Pons (tissue), 1 donor: ENCODE measurements at places on chromosomes 12 and 14.

DNA sequence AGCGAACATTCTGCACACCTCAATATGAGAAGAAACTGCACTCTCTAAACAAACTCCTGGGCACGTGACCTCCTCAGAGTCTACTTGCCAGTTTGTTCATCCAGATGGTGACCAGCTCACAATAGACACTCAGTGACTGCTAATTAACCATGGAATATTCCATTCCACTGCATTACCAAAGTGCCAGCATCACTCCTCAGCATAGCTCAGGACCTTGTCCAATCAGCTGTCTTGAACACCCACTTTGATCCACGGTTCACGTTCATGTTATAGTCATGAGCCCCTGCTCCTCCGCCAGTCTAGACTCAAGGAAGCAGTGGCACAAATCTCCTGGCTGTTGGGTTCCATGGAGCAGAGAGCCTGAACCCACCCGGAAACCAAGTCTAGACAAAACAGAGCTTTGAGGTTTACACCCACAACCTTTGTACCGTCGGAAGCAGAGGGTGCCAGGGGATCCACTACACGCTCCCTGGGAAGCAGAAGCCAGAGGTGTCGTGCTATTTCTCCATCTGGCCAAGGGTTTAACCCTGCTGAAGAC is 285.3 kb downstream of the ZFP36L1 start:
- peak; percentile 50 for DNase-seq

DNA sequence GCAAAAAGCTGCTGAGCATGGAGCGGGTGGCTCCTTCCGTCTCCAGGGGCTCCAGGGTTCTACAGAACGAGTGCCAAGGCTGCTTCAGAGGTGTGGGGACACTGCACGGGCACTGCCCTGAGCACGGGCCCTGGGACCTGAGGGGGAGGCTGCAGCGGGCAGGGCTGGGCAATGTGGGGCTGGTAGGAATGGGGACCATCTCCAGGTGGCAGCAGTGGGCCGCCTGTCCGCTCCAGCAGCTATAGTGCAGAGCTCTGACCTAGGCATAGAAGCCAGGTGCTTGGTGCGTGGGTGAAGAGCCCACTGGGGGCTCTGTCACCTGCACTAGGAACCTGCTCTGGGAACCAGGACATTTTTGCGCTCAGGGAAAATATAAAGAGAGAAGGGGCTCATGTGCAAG is 22.3 kb downstream of the HDAC7 start:
- no peak for DNase-seq

GRCh38 chr12:21659383-21659782 is 1.7 kb upstream of the LDHB start:
- DNase-seq, result no peak

GRCh38 chr12:5172886-5173285 is 129.2 kb downstream of the KCNA5 start:
- DNase-seq, result no peak

DNA sequence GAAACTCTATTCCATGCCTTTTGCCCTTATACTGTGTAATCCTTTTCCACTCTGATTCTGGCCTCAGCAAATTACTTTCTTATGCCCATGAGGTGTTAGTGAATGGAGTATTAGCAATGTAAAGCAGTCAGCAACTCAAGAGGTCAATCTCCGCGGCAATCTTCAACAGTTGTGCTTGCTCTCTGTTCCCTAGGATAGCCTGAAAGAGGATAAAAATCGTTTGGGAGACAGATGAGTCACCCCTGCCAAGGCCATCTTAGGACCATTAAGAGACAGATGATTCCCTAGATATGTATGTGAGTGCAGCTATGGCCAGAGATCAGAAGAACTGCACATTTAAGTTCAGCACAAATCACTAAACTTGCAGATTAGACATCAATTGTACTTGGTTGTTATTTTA is 1145.8 kb downstream of the GALC start:
- DNase-seq, result no peak

- DNase-seq, result no peak
These were observed 109.7 kb upstream of the VASH1 start for GRCh38 chr14:76651410-76652055.

DNA sequence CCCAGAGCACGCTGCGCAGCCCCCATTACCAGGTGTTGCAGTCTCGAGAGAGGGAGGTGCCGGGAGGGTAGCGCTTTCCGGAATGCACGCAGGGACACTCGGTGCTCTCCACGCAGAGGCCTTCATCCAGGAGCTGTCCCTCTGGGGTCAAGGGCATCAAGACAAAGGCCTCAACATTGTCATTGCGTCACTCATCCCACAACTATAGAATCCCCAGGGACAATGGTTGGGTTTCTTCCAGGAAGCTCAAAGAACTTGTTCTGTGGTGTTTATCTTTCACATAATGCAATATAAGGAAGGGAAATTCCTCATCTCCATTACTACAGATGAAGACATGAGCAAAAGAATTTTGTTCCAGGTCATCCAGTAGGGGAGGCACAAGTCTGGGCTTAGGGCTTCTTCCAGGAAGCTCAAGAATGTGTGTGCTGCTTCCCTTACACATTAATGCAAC is 52.1 kb downstream of the VWF start:
- DNase-seq, result no peak

DNA sequence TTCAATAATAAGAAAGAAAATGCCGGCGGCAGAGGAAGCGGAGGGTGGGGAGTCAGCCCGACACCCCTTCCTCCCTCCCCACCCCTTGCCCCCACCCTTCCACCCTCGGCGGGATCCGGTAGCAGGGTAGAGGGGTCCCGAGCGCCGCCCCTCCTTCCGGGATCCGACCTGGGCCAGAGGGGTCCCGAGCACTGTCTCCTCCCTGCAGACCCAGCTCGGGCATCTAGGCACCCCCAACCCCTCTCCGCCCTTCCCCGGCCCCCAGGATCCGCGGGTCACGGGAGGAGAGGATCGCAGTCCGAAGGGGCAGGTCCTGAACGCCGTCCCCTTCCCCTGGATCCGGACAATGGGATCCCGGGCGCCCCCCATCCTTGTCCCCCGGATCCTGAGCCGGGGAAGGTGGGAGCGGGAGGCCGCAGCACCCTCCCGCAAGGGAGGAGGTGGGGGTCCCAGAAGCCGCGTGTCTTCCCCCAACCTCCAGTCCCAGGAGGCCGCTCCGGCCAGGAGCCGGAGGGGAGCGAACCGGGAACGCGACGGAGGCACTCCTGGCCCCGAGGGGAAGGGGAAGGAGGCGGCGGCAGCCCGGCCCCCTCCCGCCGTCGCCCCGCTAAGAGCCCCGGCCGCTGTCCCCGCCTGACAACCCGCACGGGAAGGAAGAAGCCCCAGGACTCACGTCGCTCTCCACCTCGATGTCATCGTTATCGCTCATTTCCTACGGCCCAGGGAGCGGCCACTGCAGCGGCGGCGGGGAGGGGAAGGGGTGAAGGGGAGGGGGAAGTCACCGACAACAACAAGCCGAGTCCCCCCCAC is 481 bp downstream of the MAX start:
- DNase-seq, result no peak

- DNase-seq, result no peak
These were observed 69.9 kb upstream of the MON2 start for GRCh38 chr12:62396750-62397149.

DNA sequence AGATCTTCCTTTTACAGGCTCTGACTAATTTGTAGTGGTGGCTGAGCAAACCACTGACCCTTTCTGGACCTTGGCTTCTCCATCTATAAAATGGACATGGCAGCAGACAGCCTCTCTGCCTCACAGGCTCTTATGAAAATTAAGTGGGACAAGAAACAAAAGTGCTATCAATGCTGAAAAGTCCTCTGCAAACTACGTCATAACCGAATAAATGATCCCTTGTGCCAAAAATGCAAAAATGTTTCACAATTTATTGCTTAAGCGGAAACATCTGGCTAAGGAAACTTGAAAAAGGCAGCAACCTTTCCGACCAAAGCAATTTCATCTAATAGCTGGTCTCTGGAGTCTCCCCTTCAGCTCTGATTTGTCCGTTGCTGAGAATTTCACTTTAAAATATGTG is 108.5 kb upstream of the PLXNC1 start:
- DNase-seq, result no peak

GRCh38 chr12:21451529-21451928 is 14.1 kb downstream of the PYROXD1 start:
- DNase-seq, result no peak

DNA sequence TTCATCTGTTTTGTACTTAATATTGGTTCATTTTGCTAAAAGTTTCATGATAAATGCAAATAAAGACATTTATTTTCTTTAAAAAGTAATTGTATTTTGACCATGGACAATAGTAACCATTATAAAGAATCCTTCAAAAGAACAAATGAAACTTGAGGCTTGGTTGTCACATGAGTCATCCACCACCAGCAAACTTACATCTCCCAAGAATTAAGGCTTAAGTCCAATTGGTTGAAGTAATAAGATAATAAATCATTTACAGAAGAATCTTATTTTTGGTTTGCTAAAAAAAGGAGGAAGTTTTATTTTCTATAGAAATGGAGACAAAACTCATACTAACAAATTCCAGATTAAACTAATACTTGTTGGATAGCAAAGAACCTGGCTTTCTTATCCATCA is 84.8 kb upstream of the KITLG start:
- no peak for DNase-seq

DNA sequence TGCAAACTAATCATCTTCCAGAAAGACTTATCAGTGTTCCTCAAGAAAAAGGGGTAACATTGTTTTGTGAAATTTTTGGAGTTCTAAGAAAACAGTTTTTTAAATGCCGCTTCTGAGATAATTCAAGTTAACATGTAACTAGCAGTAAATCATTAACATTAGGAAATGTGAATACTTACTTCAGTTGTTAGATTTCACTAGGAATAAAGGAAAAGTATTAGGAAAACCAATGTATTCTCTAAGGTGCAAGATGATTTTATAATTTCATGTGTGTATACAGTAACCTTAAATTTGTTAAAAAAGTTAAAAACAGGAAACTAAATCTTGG is 36.8 kb downstream of the PAPOLA start:
- no peak for DNase-seq
